Activated CD4-positive, alpha-beta memory T cell treated with anti-CD3 and anti-CD28 coated beads, Interleukin-2, amount 10 ng/mL, durations not matched to agents 7 days and 5 days (primary cell): ENCODE measurements at places on chromosomes 3 and 15. TPM values are rescaled to one million over a fixed set of nuclear protein-coding genes. Genes with fewer than 3 reads are reported as not detected.

DNA sequence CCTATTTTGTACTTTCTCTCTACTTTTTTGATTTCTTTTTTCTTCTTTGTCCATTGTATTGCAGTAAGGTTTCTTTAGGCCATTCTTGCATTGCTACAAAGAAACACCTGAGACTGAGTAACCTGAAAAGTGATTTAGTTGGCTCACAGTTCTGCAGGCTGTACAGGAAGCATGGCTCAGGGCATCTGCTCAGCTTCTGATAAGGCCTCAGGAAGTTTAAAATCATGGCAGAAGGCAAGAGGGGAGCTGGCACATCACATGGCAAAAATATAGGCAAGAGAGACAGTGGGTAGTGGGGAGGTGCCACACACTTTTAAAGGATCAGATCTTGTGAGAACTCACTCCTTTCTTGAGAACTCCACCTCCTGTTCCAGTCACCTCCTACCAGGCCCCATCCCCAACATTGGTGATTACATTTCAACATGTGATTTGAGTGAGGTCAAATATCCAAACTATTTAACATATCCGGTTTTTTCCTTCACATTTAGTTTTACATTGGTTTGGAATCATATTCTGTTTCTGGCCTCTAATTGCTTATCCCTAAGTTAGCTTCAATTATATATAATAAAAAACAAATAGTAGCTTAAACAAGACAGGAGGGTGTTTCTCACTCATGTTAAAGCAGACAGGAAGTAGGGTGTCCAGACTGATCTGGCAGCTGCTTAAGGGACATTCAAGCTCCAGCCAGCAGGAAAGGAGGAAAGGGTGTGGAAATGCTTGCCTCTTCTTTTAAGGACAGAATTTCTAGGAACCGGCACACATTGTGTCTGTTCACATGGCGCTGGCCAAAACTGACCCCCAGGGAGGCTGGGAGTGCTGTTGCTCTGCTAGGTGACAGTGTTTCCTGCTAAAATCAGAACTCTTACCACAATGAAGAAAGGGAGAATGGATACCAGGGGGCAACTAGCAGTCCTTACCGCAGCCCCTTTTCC lies 28.8 kb upstream of the SKOR1 start:
- no peaks in the 10 kb centered on the region for H3K4me1 ChIP-seq
- no peaks in the 10 kb centered on the region for H3K27me3 ChIP-seq
- no peak for DNase-seq
- no peak overlapping the region for H3K27ac ChIP-seq
- no peak overlapping the region for H3K4me3 ChIP-seq
- H3K36me3 ChIP-seq = peaks cover 4% of the 10 kb centered on the region

TEX9 gene
- 0.38 TPM for total RNA-seq

- no peak for DNase-seq
- H3K27me3 ChIP-seq = peaks cover 12% of the 10 kb centered on the region
- H3K27ac ChIP-seq = no peak overlapping the region
- no peak overlapping the region for H3K4me3 ChIP-seq
- no peaks in the 10 kb centered on the region for H3K36me3 ChIP-seq
These were observed 16.7 kb upstream of the SLC7A14 start for GRCh38 chr3:170602556-170602955.

CCDC9B gene
- total RNA-seq = 2.6 TPM

DNA sequence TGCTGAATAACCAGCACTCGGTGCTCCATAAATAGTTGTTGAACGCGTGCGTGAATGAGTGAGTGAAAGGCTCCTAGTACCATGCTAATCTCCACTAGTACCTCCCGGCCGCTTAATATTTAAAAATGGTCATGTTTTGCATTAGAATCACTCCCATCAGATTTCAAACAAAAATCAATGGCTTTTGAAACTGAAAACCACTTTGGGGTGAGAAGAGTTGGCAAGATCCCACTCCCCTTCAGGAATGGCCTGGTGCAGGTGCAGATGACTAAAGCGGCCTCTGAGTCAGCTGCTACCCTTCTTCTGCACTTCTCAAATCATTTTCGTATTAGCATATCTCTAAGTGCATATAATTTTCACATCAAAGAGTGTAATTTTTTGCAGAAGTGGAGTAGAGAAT lies 425.3 kb upstream of the PROK2 start:
- no peak overlapping the region for H3K27ac ChIP-seq
- no peaks in the 10 kb centered on the region for H3K4me1 ChIP-seq
- H3K4me3 ChIP-seq = no peak overlapping the region
- peaks cover 12% of the 10 kb centered on the region for H3K27me3 ChIP-seq
- DNase-seq = no peak

GRCh38 chr15:83310521-83311456 lies 26.3 kb upstream of the BNC1 start:
- no peaks in the 10 kb centered on the region for H3K4me1 ChIP-seq
- H3K4me3 ChIP-seq = no peak overlapping the region
- H3K27ac ChIP-seq = no peak overlapping the region
- no peaks in the 10 kb centered on the region for H3K36me3 ChIP-seq

- peaks cover 9% of the 10 kb centered on the region for H3K4me1 ChIP-seq
- no peak overlapping the region for H3K4me3 ChIP-seq
- H3K27me3 ChIP-seq = no peaks in the 10 kb centered on the region
- H3K27ac ChIP-seq = no peak overlapping the region
- DNase-seq = no peak
These were observed 14.8 kb downstream of the CRYGS start for GRCh38 chr3:186529201-186529999.

MKRN3 gene
- 5.0 TPM for total RNA-seq

DNA sequence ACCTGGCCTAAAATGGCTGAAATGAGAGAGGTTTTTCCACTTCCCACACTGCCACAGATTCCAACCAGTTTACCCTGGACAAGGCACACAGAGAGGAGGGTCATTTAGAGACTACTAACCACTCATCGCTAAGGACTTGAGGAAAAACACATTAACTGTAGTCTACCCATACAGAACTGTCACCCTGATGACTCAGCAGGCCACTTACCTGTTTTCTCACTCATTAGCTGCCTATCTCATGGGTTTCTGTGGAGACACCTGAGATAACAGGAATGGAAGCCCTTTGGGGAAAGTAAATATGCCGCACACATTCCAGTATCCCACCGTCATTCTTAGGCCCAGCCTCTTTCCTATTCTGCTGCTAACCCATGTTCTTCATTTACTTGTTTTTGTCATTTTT lies 50.0 kb downstream of the ABCC5 start:
- no peak for DNase-seq
- H3K4me3 ChIP-seq = no peak overlapping the region
- no peaks in the 10 kb centered on the region for H3K4me1 ChIP-seq
- no peak overlapping the region for H3K27ac ChIP-seq
